ENCODE measurements at places on chromosomes 1 and 21. TPM values are rescaled to one million over a fixed set of nuclear protein-coding genes. Genes with fewer than 3 reads are reported as not detected.

Gene CFAP74
- total RNA-seq = not detected

Gene ICOSLG
- 1.2 TPM for total RNA-seq

Gene TNFRSF14
- 0.26 TPM for total RNA-seq

Gene KLHL20
- 32.8 TPM for total RNA-seq
